Central memory CD4-positive, alpha-beta T cell (primary cell): ENCODE measurements at places on chromosomes 11 and 22.

- no peak for DNase-seq
Observed at GRCh38 chr22:32714458-32715430, 86.8 kb upstream of the TIMP3 start.

DNA sequence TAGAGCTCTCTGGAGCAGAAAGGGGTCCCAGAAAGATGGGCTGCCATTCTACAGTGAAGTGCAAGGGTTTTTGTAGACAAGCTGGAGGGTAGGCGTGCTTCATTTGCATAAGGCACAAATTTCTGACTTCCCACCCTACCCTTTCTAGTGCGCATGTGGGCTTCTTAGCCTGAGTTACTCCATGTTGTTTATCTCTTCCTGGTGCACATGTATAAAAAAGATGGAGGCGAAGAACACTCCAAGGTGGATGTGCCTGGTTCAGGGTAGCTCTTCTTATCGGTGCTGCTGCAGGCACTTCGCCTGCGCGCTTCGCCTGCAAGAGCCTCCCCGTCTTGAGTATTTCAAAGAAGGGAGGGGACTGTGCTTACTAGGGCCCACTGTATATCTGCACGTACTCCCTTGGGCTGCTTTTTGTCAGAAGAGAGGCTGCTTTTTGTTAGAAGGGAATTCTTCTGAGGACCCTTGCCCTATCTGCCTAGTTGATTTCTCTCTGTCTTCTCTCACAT, 1047.3 kb upstream of the CNTN5 start:
- no peak for DNase-seq

GRCh38 chr11:41935241-41935640, 475.8 kb upstream of the LRRC4C start:
- DNase-seq, result no peak

- no peak for DNase-seq
Observed at GRCh38 chr11:10730151-10730550, 20.9 kb upstream of the CTR9 start.

- DNase-seq, result no peak
Observed at GRCh38 chr22:23754980-23755636, 883 bp upstream of the VPREB3 start.

DNA sequence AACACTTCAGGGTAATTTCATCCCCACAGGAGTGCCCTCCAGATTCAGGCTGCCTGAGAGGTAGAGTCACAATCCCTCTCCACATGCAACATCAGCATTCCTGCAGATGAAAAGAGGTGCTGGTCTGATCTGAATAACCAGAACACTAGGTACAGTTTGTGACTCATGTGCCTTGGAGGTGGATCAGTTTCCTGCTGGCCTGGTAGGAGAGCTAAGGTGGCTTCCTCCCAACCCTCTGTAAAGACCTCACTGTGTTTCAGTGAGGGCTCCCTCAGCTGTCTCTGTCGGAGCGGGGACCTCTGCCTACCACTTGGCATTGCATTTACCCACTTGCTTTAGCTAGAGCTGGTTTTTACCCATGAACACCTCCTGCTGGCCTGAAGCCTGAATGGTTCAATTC, 7.6 kb downstream of the OR9G1 start:
- no peak for DNase-seq

DNA sequence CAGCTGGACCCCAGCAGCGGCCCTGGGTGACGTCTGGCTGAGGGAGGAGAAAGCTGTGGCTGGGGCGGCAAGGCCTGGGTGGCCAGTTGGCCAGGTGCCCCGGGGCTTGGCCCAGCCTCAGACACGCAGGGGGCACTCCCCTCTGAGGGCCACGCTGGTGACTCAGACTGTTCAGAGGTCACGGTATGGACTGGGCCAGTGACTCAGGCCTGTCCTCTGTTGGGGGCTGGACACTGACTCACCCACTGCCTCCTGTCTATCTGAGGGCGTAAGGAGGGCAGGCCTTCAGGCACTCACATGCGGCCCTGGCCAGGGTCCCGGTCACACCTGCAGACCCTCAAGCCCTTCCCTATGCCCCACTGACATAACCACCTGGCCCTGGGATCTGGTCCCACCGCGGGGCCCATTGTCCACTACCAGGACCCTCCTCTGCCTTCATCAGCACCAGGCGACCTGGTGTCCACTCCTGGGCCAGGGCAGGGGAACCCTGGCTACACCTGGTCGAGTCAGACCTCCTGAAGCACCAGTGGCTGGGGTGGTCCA, 3.7 kb upstream of the MUC5AC start:
- no peak for DNase-seq

DNA sequence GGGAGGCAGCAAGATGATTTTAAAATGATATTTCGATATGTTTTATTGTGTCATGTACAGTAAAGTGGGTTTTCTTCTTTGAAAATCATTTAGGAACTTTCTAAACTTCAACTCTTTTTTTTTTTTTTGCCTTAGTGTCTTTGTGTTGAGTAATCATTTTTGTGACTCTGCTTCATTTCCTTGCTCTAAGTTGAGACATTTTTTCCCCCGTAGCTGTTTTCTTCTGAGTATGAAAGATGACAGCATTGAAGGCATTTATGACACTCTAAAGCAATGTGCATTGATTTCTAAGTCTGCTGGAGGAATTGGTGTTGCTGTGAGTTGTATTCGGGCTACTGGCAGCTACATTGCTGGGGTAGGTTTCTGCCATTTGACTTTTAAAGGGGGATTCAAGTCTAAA, 23.5 kb downstream of the RRM1 start:
- DNase-seq, result no peak

DNA sequence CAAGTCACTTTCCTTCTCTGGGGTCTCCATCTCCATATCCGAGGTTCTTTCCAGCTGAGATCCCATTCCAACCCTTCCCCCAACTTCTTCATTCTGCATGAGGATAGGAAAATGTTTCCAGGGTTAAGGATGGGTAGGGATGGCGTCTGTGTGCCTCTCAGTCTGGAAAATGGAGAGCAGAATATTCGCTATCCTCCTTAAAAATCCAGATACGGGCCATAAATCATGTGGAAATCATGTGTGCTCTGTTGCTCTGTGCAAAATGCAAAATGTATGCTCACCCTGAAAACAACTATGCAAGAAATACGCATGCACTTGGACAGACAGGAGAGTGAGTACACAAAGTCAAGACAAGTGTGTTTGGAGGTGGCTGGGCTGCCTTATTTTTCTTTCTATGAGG, 3.2 kb downstream of the CREB3L1 start:
- DNase-seq, result no peak

DNA sequence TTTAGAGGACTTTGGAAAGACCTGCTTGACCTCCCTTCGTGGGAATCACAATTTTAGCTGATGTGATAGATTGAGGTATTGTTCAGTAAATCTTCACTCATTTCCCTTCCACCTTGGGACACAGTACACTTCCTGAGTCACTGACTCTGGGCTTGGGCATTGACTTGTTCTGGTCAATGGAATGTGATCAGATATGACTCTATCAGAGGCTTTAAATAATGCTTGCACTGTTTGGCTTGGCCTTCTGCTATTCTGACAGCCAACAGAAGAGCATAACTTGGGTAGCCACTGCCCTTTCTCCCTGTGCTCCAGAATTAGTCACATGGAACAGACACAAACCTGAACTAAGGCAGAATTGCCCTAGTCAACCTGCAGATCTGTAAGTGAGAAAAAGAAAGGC, 12.5 kb downstream of the PRR5L start:
- DNase-seq, result no peak

DNA sequence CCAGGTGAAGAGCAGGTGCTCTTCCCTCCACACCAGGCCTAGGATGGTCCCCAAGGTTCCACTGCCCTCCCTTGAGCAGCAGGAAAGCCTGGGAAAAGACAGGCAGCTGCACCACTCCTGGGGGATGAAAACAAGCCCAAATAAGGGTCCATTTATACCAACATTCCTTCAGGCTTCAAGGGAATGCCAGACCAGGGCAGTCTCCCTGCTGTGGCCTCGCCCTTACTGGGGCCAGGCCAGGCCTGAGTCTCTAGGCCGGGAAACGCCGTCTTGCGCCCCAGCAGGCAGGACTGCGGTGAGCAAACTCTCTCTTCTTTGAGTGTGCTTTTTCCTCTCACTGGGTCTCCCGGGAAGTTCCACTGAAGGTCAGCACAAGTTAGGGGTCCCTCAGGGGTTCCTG, 443.5 kb downstream of the SOX6 start:
- DNase-seq, result no peak

GRCh38 chr11:108199446-108200321, 22.8 kb downstream of the NPAT start:
- no peak for DNase-seq

DNA sequence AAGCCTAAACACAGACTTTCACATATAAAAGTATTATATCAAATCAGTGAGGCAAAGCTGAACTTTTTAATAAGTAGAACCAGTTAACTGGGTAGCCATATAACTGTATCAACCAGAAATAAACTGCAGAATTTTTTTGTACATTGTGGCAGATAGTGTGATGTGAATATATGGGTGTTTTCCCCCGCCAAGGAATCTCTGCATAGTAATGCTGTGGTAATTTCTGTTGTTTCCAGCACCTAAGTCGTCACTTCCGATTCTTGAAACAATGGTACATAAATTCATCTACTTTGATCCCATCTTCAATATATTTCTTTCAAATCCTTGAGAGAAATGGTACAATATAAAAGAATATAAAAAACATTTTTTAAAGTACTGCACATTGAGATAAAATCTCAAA, 39.6 kb downstream of the NARS2 start:
- DNase-seq, result no peak

GRCh38 chr11:113160808-113161124, 153.6 kb upstream of the TTC12 start:
- no peak for DNase-seq

DNA sequence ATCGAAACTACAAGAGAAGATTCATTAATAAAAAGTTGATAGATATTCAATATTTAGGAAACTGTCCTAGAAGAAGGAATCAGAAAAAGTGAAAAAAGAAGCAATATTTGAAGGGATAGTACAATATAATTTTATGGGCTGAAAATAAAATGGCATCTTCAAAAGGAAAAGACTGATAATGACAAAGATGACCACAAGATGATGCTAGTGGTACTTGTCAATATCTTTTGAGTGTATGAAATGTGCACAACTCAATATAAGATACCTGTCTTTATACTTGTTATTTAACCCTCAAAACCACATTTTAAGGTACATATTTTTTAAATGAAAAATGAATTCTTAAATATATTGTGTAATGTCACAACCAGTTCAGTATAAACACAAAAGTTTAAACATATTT, 1059.6 kb upstream of the RAG2 start:
- DNase-seq, result no peak
